ENCODE measurements at places on chromosomes 1 and 21.
A peak's percentile ranks its signal among the peaks of the same experiment; 100 is the strongest.

- no peak for DNase-seq
Observed at GRCh38 chr1:167774710-167775109, 52.9 kb downstream of the MPZL1 start.

DNA sequence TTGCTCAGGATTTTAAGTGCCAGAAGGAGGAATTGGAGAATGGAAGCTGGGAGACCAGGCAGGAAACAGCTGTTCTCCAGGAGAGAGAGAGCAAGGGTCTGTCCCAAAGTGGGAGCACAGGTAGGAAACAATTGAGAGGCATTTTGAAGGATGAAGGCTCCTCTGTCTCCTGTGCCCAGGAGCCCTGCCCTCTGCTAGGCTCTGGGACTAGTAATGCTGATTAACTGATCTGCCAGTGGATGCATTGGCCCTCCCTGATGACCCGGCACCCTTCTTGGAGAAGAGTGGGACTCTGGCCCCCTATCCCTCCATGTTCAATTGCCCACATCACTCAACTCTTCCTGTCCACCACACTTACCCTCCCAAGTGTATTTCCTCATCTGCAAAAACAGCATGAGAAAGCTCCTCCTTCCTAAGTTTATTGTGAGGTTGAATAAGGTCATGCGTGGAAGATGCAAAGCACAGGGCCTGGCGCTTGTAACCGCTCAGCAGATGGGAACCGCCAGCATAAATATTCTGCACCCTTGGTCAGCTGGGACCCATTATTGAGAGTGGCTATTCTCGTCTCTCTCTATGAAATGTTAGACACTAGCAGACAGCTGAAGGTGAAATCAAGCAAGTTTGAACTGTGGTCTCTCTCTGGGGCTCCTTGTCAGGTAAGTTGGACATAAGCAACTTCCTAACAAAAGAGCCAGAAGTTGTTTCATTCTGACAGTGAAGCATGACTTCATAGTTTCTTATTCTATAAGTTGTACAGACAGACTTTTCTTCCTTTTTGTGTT, 63.0 kb upstream of the ANGPTL1 start:
- no peak for DNase-seq

DNA sequence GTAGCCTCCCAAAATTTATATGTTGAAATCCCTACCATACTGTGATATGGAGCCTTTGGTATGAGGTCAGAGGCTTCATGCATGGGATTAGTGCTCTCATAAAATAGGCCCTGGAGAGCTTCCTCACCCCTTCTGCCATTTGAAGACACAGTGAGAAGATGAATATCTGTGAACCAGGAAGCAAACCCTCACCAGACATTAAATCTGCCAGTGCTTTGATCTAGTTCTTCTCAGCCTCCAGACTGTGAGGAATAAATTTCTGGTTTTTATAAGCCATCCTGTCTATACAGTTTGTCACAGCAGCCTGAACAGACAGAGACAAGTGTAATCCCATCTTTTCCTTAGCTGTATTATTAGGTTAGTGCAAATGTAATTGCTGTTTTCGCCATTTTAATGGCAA, 88.4 kb downstream of the OLFML2B start:
- DNase-seq: no peak

DNA sequence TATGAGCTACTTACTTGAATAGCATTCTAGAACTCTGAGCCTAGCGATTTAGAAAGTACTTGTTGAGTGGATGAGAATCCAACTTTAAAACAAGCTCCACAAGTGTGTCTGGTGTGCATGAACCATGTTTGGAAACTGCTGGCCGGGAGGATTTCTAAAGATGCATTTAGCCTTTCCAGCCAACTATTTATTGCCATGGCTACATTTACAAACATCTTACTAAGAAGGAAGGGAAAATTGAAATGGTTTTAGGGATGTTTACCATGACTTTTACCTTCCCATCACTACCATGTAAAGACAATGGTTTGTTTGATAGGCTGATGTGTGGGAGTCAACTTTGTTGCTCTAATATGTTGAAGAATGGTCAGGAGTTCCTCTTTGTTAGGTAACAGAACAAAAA, 37.7 kb upstream of the ARHGAP29 start:
- no peak for DNase-seq

GRCh38 chr1:191857600-191857999, 300.7 kb upstream of the RGS18 start:
- no peak for DNase-seq

- DNase-seq: no peak
Observed at GRCh38 chr1:31669433-31669785, 24.7 kb upstream of the PEF1 start.

GRCh38 chr1:66342707-66343106, 191.2 kb upstream of the SGIP1 start:
- DNase-seq: no peak

GRCh38 chr1:3932156-3932919, 32.3 kb upstream of the C1orf174 start:
- no peak for DNase-seq

GRCh38 chr1:24321697-24322469, 2.7 kb downstream of the GRHL3 start:
- DNase-seq: peak; percentile 71

DNA sequence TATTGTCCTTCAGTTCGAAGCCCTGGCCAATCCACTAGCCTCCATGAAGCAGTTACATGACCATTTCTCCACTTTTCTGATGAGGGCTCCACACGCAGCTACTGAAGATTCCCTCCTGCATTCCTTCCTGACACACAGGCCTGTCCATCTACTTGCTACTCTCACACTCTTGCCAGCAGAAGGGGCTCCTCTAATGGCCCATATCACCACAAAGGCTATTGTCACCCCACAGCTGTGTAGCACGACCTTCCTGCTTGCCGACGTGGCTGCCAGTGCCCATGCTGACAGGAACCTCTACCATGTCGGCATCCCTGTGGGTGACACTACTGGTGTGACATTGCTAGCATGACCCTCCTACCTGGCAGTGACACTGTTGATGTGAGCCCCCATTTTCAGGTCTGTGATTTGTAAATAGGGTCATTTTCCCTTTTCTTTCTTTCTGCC, 1528.6 kb upstream of the TPTE start:
- DNase-seq: no peak

- no peak for DNase-seq
Observed at GRCh38 chr21:29504751-29505321, 206.1 kb downstream of the BACH1 start.

GRCh38 chr1:162145280-162145965, 75.9 kb downstream of the NOS1AP start:
- DNase-seq: no peak

GRCh38 chr1:179805291-179806195, 62.5 kb downstream of the FAM163A start:
- no peak for DNase-seq

DNA sequence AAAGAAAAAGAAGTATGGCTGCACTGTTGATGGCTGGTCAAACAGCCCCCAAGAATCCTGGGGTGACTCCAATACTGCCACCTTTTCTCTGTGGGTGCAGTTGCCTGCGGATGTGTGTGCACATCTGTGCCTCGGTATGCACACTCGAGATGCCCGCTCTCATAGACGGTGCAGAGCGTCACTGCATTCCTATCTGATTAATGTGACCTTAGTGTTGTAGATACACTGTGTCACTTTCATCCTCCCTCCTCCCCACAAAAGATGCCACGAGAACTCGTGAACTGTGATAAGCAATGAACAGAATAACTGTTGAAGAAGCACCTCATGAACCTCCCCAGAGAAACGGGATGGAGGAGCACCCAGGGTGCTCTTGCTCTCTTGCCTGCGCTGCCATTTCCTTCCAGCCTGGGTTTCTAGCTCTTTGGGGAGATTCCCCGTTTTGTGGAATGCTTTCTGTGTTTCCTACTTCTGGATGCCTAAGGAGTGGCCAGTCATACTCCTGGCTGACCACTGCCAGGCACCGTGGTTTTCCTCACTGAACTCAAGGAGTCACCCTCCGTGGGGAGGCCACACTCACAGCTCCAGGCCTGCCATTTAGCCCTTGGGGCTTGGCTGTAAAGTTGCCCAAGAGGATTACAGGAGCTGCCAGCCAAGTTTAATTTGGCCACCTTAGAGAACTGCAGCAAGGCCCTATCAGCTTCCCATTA, 32.0 kb downstream of the NTPCR start:
- DNase-seq: no peak

- DNase-seq: no peak
Observed at GRCh38 chr1:22163137-22163536, 20.2 kb upstream of the WNT4 start.

GRCh38 chr1:244183037-244183436, 132.0 kb downstream of the ZBTB18 start:
- DNase-seq: no peak

DNA sequence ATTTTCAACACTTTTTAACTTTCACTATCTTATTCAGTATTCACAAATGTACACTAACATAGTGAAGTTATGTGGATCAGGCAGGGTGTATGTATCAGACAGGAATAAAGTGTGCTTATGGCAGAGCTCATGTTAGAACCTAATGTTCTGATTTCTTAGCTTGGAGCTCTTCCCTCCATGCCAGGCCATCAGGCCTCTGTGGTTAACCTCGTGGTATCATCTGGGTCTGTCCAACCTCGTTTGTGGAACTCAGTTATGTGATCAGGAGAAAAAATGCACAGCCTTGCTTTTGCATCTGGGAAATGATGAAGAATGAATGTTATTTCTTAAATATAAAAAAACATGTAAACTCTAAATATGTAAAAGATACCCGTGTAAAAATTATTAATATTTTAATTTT, 86.9 kb downstream of the MPZL1 start:
- DNase-seq: no peak

GRCh38 chr1:17617787-17618557, 78.5 kb downstream of the ARHGEF10L start:
- DNase-seq: no peak

GRCh38 chr1:11535761-11536572, 57.0 kb downstream of the DISP3 start:
- DNase-seq: no peak

DNA sequence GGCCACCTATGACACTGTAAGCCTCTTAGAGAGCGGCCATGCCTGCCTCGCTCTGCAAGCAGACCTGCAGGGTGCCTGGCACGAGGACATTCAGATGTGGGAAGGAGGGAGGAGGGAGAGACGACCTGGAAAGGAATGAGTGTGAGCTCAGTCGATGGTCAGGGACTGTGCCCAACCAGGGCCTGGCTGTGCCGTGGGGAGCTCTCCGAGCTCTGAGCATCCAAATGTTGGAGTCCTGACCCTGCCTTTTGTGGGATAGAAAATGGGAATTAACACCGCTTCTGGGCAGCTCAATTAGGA, 7.3 kb downstream of the CSTB start:
- no peak for DNase-seq

- DNase-seq: no peak
Observed at GRCh38 chr1:207268337-207268736, 53.1 kb upstream of the CD55 start.

DNA sequence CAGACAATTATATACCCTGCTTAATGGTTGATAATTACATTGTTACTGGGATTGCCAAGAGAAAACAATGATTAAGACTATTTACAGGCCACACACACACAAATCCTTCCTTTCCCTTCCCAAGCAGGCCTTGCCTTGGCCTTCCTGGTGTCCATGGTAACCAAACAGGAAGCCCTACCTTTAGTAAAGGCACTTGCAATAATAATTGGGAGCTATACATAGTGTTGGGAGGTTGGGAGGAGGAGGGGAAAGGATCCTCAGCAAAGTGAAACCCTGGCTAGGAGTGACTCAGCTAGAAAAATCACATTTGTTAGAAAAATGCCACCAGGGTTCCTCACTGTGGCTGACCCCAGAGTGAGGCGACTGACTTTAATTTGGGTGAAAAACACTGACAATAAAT, 122.3 kb upstream of the ADAR start:
- DNase-seq: no peak

DNA sequence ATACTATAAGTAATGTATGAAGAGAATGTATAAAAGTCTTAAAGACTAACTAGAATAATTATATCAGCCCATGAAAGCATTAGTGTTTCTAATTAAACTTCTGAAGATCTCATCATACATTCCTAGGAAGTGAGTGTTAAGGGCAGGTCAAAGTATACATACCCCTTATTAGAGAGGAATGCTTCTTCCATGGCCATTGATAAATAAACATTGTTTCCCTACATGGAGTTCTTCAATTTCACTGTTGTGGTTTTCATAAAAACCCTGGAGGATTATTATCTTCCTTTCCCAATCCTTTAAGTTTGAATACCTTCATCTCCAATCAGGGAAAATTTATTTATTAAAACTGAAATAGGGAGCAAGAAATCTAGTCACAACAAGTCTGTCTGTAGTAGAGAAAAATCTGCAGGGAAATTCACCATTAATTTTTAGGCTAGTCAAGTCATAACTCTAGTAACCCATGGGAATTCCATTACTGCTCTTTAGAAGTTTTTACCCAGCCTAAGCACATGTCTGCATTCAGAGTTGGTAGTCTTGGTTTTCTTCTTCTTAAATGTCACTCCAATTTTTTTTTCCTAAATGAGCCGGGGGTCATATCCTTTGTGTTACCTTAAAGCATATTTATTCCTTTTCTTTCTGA, 147.0 kb downstream of the TNFSF18 start:
- DNase-seq: no peak

- no peak for DNase-seq
Observed at GRCh38 chr1:95340061-95340460, 106.1 kb downstream of the RWDD3 start.

DNA sequence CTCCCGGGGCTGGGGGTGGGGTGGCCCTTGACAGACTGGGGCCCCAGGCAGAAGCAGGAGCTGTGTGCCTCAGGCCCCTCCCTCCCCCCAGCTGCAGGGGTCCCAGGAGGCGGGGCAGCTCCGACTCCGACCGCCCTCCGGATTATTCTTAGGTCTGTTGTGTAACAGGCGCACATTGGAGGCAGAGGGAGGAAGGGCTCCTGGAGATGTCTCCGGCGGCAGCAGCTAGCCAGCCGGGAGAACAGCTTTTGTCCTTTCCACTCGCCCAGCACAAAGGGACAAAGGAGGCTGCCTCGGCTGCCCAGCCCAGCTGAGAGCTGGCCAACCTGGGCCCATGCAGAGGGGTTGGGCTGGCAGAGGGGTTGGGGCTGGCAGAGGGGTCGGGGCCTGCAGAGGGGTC, 29.7 kb upstream of the PLCH2 start:
- DNase-seq: no peak

GRCh38 chr1:81592233-81592632, 208.5 kb upstream of the ADGRL2 start:
- DNase-seq: no peak

DNA sequence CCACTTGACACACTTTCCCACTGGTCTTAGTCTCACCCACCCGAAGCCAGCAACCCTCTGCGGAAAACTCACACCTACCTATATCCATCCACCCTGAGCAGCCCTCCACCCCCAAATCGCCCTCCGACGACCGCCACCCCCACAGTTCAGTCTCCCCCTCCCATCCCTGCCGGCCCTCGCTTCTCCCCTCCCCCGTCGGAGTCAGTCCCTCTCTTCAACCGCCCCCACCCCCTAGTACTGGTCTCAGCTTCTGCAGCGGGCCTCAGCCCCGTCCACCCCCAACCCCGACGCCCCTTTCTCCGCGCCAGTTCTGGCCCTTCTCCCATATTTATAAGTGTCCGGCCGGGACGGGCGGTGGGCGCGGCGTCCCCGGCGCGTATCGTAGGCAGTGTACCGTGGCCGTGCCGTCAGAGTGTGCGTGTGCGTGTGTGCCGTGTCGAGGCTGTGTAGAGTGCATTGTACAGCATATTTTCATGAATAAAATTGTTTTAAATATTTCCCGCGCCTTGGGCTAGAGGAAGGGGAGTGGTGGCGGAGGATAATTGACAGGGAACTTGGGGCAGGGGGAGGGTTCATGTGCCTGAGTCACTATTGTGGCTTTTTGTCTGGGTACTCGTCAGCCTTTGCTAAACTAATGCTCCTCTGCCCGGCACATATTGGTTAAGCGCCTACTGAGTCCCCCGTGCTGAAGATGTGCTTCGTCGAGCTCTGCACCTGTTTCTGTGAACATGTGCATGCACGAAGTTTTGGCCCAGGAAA, 22.0 kb downstream of the FOXO6 start:
- DNase-seq: no peak

GRCh38 chr1:1088801-1089680, 14.9 kb upstream of the RNF223 start:
- DNase-seq: peak; percentile 58

Data from sciatic nerve (tissue), 2 donors.